Left renal pelvis (tissue), 4 donors: ENCODE measurements at places on chromosomes 11 and 22. TPM values are rescaled to one million over a fixed set of nuclear protein-coding genes. Genes with fewer than 3 reads are reported as not detected.
A peak's percentile ranks its signal among the peaks of the same experiment; 100 is the strongest.

The RGL4 gene
- 2.5 TPM for polyA plus RNA-seq

The NPAS4 gene
- polyA plus RNA-seq = 0.50 TPM

The CRYAB gene
- polyA plus RNA-seq = 45.1 TPM

The TPCN2 gene
- polyA plus RNA-seq = 20.5 TPM

The OR52N4 gene
- not detected for polyA plus RNA-seq

The SLC5A12 gene
- polyA plus RNA-seq = 48.2 TPM

The OR51B4 gene
- polyA plus RNA-seq = 0.38 TPM

The OR2AG2 gene
- 0.04 TPM for polyA plus RNA-seq

The BBOX1 gene
- 45.1 TPM for polyA plus RNA-seq

GRCh38 chr22:19147195-19147780, 2.8 kb downstream of the GSC2 start:
- no peak for DNase-seq

DNA sequence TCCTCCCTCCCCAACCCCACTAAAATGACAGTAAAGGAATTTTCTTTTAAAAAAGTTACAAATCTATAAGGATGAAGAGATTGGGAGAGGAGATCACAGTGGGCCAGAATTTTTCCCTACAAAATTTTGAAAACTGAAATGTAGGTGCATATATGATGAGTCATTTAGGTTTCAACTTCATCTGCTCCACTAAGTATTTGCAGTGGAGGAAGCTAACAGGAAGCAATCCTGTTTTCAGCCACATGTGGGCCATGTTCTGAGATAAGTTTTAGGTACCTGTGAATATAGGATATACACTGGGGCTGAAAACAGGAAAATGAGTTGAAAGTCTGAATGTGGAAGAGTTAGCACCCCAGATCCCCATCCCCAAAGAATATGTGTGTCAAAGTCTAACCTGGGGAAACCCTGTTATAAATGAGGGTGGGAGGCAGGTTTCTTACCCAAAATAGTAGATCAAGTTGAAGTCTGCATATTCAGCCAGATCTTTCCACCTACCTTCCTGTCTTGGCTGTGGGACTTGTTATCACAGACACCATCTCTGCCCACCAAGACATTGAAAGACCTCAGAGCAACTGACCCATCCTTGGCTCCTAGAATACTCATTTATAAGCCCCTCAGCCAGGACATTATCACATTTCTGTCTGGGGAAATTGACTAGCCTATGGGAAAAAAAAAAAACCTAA, 87.3 kb downstream of the PACS1 start:
- no peak for DNase-seq

- DNase-seq = no peak
Measured at GRCh38 chr11:97890466-97890865, 1130.3 kb upstream of the CNTN5 start.

DNA sequence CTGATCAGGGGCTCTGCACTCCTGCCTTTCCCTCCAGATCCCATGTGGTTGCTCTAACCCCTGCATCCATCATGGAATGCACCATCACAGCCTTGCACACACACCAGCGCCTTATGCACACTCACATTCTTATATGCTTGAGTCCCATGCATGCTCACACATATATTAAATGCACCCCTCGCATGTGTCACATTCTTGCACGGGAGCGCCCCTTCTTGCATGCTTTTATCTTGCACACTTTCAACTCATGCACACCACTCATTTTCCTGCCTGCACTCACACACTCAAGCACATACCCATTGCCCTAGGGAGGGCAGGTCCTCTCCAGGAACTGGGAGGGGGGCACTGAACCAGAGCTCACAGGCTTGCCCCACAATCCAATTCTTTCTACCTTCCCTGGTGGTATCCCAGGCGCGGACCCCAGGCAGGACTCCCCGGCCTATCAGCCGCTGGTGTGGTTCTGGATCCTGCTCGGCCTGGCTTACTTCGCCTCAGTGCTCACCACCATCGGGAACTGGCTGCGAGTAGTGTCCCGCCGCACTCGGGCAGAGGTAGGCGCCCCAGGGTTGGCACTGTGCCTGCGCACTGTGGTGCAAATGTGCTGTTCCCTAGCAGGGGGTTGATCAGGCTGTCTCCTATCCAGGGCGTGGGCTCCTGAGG, 2.3 kb upstream of the CATSPERZ start:
- DNase-seq = no peak

- DNase-seq = no peak
Measured at GRCh38 chr11:101446726-101447125, 137.1 kb downstream of the TRPC6 start.

DNA sequence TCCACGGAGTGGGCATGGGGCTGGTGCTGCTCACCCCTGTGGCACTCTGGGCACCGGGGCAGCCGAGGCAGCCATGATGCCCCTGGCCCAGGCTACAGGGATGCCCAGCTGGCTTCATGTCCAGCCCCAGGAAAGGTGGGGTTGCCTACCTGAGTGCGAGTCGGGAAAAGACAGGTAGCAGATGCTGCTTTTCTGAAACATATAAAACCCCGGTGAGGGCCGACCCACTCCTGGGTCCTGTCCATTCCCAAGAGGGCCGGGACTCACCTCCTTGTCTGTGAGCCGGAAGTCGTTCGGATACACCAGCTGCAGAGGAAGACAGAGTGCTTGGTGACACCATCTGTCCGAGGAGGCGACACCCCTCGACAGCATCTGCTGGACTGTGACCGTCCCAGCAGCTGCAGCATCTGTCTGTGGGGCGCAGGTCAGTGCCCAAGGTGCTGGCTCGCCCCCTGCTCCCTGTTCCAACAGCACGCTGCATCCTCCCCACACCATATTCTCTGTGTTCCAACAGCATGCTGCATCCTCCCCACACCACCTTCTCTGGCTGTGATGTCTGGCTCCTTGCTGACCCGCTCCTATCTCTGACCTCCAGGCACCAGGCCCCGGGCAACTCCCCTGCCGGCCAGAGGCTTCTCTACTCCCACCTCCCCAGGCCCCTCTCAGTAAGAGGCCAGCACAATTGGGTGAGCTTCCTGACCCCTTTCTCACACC, 8.0 kb downstream of the DENND6B start:
- no peak for DNase-seq

DNA sequence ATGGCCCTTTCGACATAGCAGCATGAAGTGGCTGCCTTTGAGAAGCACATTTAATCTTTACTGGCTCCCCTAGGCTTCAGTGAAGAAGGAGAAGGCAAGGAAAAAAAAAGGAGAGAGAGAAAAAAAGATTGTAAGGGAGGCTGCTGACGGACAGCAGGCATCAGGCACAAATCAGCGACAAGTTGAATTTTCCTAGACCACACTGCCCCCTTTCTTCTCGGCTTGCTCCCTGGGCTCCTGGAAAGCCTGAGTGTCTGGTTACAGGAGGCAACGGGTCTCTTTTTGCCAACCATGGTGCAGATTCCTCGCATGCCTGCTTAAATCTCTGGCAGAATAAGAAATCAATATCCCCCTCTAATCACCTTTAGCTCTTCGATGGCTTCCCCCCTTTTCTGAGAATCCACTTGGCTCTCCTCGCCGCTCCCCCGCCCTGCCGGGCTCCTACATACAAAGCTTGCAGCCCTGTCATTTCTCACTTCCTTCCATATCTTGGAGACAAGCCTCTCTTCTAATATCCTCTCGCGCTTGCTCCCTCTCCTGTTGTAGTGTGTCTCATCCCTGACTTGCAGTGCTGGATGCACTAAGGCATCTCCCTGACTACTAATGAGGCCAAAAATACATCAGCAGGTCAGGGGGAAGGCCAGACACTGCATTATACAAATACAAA, 14.3 kb downstream of the BLID start:
- DNase-seq = peak; percentile 82

DNA sequence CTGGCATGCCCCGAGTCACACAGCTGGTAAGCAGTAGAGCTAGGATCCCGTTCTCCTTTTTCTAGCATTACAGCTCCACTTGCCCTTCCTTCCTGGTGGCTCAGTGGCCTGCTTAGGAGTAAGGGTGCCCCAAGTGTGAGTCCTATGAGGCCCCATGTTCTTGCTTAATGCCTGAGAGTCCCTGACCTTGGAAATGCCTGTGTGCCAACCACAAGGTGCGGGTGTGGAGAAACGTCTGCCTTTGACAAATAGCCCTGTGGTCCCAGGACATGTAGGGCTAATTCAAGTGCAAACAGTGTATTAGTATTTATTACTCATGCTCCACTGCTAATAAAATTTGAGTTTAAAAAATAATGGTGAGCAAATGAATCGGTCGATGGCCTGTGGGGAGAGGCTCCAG, 18.4 kb downstream of the GRIK4 start:
- no peak for DNase-seq

DNA sequence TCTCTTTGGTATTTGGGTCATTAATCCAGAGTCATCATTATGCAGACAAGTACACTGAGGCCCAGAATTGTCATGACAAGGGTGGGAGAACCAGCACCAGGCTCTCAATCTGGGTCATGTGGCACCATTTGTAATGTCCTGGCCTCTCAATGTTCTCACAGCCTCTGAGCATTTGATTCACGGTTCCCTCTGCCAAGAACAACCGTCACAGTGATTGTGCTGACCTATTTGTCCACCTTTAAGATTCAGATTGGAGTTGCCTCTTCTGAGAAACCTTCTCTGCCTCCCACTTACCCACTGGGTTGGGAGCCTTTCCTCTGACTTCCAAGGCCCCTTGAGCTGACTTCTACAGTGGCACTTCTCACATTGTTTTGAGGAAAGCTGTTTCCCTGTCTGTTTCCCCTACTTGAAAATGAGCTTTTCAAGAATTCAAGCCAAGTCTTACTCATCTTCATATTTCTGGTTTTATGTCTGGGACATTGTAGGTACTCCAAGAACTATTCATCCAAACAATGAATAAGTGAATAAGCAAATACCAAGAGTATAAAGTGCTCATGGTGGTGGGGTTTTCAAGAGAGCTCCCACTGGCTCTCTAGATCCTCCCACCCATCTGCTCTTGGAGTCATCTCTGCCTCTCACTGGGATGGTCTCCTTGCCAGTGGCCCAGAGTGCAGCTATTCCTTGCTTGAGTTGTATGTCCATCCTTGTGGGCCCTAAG, 126.4 kb upstream of the E2F8 start:
- no peak for DNase-seq

- DNase-seq = no peak
Measured at GRCh38 chr22:50548040-50548920, 2.6 kb downstream of the KLHDC7B start.

GRCh38 chr22:36145881-36146280, 14.7 kb downstream of the APOL3 start:
- no peak for DNase-seq

DNA sequence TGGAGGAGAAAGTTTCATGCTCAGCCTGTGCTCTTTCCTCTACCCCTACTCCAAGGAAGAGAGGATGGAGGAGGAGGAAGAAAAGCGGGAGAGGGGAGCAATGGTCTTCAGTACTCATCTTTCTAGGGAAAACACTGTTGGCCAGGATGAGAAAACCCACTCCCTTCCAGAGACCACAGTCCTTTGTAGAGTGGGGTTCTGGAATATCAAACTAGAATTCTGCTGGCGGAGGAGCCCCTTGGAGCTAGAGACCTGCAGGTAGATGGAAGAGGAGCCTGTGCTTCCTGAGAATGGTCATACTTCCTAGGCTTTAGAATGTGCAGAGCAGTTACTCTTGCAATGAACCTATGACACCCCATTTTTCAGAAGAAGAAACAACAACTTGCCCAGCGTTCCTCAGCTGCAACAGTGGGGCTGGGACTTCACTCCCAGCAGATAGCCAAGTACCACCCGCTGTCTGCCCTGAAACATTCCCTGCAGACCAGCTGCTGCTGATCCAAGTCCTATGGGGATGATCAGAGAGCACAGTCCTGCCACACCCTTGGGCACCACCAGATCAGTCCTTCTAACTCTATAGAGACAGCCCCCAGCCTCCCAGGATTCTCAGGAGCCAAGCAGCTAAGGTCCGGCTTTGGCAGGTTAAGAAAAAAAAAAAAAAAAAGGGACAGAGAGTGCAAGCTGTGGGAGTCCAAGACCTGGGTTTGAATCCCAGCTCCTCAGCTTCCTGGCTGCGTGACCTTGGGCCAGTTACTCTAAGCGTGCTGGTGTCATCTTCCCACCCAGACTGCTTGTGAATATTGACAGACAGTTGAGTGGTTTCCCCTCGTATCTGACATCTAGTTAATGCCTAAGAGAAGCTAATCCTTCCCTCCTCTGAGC, 664 bp downstream of the PTGDR2 start:
- DNase-seq = no peak

DNA sequence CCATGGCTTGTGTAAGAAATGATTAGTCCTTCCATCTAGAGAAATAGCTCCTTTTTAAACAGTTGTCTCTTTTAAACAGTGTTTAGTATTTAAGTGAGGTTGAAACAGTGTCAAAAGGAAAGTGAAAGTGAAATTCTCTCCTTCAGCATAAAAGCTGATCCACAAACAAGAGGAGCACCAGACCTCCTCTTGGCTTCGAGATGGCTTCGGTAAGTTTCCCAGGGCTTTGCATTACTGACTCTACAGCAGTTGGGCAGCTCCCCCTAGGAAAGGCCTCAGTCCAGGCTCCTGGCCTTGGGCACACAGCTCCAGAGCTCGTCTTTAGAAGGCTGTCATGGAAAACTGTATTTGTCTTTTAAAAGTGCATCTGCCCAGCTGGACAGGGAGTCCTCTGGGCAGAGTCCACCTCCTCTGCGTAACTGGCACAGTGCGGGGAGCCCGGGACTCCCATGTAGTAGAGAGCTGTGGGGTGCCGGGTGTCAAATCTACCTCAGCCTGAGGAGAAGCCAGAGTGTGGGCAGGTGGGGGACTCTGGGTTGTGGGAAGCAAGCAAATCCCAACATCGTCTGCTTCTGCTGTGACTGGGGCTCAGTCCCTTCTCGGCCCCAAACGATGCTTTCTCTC, at the start of gene PLAAT4:
TSS of gene PLAAT4 (plus strand) at position 140 of the 624 bp plus-strand sequence. CDS start at position 201, 61 bp downstream.
- DNase-seq = no peak

DNA sequence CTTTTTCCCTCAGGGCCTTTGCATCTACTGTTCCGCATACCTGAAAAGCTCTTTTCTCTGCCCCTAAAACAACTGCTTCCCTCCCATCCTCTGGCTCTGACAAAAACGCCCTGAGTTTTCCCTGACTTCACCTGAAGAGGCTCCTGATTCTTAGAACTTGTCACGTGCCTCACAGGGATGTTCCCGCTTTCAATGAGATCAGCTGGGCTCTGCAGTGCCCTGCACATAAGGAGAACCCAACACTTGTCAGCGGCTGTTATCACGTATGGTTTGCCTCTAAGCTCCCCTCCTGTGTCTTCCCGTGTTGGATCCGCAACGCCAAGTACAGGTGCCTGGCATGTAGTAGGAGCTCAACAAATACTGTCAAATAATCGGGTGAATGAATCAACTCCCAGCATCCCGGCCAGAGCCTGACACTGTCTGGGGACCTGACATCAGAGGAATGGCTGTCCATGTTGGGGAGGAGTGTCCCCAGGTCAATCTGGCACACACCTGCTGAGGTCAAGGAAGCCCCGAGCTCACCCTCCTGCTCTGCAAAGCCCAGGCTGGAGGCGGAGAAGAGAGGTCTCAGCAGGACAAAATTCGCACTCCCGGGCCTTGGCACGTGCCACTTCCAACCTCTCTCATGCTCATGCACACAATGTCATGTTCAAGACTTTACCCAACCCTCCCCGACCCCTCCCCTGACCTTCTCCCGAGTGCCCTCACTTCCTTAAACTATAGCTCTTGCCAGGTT, 4.2 kb upstream of the GRK2 start:
- DNase-seq = no peak

GRCh38 chr11:11320825-11321224, 32.2 kb downstream of the CSNK2A3 start:
- DNase-seq = no peak

DNA sequence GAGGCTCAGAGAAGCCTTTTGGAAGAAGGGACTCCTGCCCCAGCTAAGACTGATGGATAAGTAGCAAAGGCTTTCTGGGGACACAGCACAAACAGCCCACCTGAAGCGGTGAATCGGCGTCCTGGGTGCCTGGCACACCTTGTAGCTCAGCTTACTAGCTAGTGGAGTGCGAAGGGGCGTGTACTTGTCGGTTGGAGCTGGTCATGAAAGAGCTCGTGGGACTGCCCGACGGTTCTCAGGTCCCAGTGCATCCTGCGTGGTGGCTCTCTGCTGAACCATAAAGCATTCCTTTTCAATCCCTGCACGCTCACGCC, 690 bp upstream of the UVRAG start:
- DNase-seq = no peak
